ENCODE measurements at places on chromosomes 1 and 21.

DNA sequence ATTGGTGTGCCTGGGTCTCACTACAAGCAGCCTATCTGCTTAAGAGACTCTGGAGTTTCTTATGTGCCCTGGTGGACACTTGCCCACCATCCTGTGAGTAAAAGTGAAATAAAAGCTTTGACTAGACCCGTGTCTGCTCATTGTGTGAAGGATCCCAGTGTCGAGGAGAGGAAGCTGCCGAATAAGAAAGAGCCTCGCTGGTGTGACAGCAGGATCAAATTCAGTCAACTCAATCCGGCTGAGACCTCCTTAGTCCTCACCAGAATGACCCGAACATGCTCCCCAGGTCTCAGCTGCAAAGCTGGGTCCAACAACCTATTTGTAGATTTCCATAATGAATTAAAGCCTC lies 14.8 kb downstream of the CD2 start:
- H3K4me1 ChIP-seq = no peaks in the 10 kb centered on the region
- no peak for DNase-seq
- no peak overlapping the region for H3K27ac ChIP-seq
- H3K4me3 ChIP-seq = no peak overlapping the region
- peaks cover 1% of the 10 kb centered on the region for H3K27me3 ChIP-seq

DNA sequence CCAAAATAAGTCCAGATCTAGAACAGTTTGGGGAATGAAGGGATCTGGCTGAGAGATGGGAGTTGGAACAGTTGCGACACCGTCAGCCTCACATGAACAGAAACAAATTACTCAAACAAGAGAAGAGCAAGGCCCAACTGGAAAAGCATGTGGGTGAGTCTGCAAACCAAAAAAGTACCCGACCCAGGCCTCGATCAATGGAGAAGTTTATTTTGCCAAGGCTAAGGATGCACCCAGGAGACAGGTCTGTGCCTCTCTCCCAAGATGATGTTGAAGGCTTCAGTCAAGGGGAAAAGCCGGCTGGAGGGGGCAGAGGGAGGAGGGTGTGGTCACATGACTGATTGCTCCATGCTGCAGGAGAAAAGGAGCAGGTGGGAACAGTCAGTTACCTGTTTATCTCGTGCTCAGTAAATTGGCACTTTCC lies 42.3 kb downstream of the KRTAP10-1 start:
- H3K27ac ChIP-seq = no peak overlapping the region
- peaks cover 2% of the 10 kb centered on the region for H3K27me3 ChIP-seq
- no peak overlapping the region for H3K4me3 ChIP-seq
- H3K36me3 ChIP-seq = peaks cover 13% of the 10 kb centered on the region

DNA sequence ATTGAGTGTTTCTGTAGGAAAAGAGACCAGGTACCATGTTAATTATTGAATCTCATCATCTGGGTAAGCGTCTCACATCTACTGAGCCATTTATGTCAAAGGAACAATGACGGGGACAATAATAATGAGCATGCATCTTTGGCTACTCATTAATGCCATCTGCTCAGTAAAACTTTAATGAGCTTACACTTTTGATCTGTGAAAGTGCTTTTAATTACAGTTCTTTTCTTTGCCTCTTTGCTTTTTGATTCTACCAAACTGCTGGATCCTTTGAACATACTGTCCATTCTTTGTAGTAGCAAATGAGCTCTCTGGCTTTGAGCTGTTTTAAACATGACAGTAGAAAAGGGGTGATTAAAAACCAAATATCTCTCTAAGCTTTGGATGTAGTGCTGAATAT lies 181.2 kb upstream of the IVNS1ABP start:
- no peak for DNase-seq
- H3K4me1 ChIP-seq = peaks cover 8% of the 10 kb centered on the region
- H3K36me3 ChIP-seq = no peaks in the 10 kb centered on the region

DNA sequence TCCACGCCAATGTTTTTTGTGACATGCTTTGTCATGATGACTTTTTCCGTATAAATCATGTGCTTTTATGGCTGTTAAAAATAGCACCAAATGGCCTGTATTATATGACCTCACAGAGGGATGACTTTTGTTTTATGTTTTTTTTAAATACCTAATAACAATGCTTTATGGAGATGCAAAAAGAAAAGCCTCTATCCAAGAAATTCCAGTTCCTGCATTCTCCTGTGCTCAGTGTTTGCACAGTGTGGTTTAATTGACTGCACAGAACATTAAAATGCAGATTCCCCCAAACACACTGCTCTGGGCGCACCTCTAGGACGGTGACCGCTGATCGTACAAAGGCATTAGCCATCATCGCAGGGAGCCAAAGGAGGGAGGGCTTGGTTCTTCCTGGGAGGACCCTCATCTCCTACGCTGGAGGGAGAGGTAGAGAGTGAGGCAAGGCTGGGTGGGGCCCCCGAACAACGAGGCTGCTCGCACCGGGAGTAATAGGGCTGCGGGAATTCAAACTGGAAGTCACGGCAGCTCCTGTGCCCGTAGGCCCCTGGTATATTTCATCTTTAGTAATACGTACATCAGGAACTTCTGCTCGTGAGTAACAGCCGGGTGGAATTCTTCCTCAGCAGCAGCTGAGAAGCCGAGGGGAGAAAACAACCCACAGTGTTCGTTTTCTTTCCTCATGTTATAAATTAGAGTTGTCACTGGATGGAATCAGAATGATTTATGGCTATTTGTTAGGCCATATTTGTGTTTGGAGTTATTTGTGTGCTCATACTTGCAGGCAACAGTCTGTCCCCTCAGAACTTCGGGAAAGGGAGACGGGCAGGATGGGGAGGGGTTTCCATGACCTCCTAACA lies 465.6 kb downstream of the CAMTA1 start:
- H3K4me1 ChIP-seq = peaks cover 11% of the 10 kb centered on the region
- H3K36me3 ChIP-seq = no peaks in the 10 kb centered on the region
- H3K27me3 ChIP-seq = peaks cover 4% of the 10 kb centered on the region
- DNase-seq = no peak
- H3K4me3 ChIP-seq = no peak overlapping the region
- H3K27ac ChIP-seq = peak overlapping the region; percentile 28

DNA sequence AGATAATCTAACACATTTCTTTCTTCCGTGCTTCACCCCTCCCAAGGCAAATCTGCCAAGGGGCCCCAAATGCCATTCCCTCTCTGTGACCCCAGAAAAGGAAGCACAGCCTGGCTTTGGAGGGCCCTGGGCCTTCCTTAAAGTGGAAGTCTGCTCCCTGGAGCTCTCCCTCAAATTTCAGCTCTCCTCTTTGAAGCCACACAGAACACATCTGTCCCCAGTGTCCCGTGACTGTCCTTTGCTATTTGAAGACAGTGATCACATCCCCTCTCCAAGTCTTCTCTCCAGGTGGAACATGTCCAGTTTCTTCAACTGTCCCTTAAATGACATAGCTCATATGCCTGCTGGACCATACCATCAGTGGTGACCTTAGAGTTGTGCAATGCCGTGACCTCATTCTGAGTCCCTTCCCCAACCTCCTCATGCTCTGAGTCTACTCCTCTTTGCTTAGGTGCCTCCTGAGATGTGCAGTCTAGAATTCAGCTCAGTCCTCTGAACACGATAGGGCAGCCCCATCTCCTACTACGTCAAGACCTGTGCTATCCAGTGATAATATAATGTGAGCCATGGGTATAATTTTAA lies 18.4 kb upstream of the FOXO6 start:
- H3K27me3 ChIP-seq = peaks cover 8% of the 10 kb centered on the region
- no peak overlapping the region for H3K27ac ChIP-seq
- DNase-seq = no peak
- H3K4me1 ChIP-seq = no peaks in the 10 kb centered on the region

DNA sequence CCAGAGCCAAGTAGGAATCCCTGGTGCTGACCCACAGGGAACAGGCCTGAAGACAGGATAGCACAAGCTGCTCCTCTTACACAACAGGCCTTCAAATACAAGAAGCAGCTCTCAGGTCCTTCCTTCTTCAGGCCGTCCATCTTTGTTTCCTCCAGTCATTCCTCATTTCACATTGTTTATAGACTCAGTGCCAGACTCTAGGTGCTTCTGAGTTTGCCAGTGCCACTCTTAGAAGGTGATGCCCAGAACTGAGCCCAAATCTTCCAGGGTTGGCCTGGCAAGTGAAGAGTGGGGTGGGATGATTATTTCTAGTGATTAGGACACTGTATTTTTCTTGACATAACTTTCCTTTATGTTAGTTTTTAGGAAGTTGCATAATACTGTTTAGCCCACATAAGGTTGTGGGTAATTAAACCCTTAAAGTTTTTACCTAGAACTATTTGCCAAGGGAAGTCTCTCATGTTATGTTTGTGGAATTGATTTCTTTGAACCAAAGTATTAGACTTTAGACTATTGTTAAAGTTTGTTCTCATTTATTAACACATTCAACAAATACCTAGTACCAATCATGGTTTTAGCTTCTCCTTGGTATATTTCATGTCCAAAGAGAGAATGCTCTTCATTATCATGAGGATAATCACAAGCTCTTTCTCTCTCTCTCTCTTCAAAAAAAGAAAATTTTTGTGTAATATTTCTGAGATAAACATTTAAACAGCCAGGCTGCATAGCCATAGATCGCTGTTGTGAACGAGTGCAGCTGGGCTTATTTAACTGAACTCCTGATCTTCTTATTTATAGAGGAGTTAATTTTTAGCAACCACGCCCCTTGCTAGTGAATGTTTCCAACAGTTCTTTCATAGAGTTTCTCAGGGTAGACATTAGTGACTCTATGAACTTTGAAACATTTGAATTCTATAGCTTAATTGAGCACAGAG lies 47.7 kb downstream of the PGM1 start:
- no peak overlapping the region for H3K27ac ChIP-seq
- H3K4me1 ChIP-seq = no peaks in the 10 kb centered on the region
- no peak for DNase-seq
- H3K36me3 ChIP-seq = no peaks in the 10 kb centered on the region
- no peak overlapping the region for H3K4me3 ChIP-seq

DNA sequence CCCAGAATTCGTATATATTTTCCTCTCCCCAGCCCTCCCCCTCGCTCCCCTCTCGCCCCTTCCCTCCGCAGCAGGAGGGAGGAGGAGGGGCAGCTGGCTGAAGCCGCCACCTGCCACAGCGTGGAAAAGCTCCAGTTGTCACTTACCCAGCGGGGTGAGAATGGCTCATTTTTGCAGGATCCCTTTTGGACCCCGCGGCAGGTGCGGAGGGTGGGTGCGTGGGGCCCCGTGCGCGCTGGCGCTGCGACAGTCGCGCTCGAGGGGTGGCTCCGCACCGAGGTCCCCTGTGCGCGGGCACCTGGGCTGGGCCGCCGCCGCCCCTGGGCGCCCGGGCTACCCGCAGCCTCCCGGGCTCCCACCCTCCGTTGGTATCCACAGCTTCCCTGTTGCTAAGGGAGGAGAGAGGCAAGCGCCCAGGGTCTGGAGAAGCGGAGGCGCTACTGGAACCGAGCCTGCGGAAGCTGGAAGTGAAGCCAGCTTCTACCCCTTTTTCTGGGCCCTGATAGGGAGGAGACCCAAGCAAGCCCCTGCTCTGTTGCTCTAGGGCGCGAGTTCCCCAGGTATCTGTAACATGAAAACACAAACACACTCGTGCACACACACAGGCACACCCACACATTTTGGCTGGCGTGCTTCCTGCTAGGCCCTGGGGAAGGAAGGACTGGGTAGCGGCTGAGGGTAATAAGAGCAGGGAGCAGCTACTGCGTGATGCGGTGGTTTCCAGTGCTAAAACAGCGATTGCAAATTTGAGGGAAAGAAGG lies at the start of gene ERICH3:
Gene ERICH3, minus strand, starts transcription at position 442 of the 761 bp plus-strand sequence. Its CDS starts 273 bp downstream, at position 169.
- peak; percentile 68 for DNase-seq
- peaks cover 5% of the 10 kb centered on the region for H3K27me3 ChIP-seq
- H3K36me3 ChIP-seq = peaks cover 7% of the 10 kb centered on the region
- peak within 1 kb of the TSS; percentile 88 for H3K27ac ChIP-seq

DNA sequence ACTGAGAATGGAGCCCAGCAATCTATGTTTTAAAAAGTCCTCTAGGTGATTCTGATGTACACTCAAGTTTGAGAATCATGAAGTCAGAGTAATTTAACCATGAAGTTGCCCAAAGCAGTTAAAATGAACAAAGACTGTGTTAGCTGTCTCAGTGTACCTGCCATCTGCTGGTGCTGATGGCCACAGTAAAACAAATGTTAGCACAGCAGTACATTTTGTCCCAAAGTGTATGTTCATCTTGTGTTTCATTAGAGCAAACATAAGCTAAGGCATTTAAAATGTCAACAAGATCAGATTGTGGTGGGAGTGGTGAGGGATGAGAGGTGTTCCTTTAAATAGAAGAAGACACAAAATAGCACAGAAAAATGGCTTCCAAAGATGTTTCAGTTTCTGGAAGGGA lies 31.1 kb downstream of the FYB2 start:
- DNase-seq = no peak
- H3K27me3 ChIP-seq = no peaks in the 10 kb centered on the region
- H3K4me1 ChIP-seq = peaks cover 7% of the 10 kb centered on the region
- H3K36me3 ChIP-seq = no peaks in the 10 kb centered on the region

- H3K27me3 ChIP-seq = peaks cover 13% of the 10 kb centered on the region
- peak; percentile 82 for DNase-seq
- H3K27ac ChIP-seq = peak overlapping the region; percentile 66
- no peak overlapping the region for H3K4me3 ChIP-seq
Measured at GRCh38 chr1:53278298-53278725, 40.0 kb upstream of the MAGOH start.

- H3K27me3 ChIP-seq = peaks cover 7% of the 10 kb centered on the region
- peak; percentile 12 for DNase-seq
- no peak overlapping the region for H3K27ac ChIP-seq
- no peaks in the 10 kb centered on the region for H3K36me3 ChIP-seq
- peak overlapping the region; percentile 85 for H3K4me3 ChIP-seq
Measured at GRCh38 chr1:1021920-1022259, 2.0 kb downstream of the AGRN start.

GRCh38 chr1:15720861-15721260 lies 15.2 kb upstream of the SLC25A34 start:
- DNase-seq = no peak
- no peak overlapping the region for H3K4me3 ChIP-seq
- peaks cover 10% of the 10 kb centered on the region for H3K27me3 ChIP-seq
- H3K27ac ChIP-seq = no peak overlapping the region

DNA sequence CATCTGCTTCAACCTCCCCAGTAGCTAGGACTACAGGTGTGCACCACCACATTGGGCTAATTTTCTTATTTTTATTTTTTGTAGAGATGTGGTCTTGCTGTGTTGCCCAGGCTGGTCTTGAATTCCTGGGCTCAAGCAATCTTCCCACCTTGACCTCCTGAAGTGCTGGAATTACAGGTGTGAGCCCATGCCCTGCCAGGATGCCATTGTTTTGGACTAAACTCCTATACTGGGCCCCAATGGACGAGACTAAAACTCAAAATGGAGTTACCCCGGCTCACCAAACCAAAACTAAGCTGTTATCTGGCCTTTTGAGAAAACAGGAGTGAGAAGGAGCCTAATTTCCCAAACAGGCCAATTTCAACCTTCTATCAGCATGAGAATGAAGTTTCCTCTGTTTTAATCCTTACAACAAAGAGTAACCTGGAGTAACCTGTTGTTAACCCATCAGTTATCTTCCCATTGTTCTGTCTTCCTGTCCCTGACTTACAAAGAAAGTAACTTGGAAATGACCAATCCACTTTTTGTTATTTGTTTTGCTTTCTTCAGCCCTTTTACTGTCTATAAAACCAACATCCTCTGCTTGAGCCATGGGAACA lies 29.6 kb downstream of the DMRTA2 start:
- no peak overlapping the region for H3K27ac ChIP-seq
- DNase-seq = no peak
- no peaks in the 10 kb centered on the region for H3K4me1 ChIP-seq
- H3K27me3 ChIP-seq = no peaks in the 10 kb centered on the region
- no peaks in the 10 kb centered on the region for H3K36me3 ChIP-seq

- no peaks in the 10 kb centered on the region for H3K36me3 ChIP-seq
- no peaks in the 10 kb centered on the region for H3K27me3 ChIP-seq
- H3K4me3 ChIP-seq = no peak overlapping the region
- no peak overlapping the region for H3K27ac ChIP-seq
- no peak for DNase-seq
- no peaks in the 10 kb centered on the region for H3K4me1 ChIP-seq
Measured at GRCh38 chr1:63547621-63548294, 24.4 kb downstream of the EFCAB7 start.

Measured in glutamatergic neuron (in vitro differentiated cells).